ENCODE measurements at places on chromosomes 5 and 9.

- no peak for DNase-seq
Observed at GRCh38 chr5:14322437-14323187, 179.5 kb downstream of the TRIO start.

DNA sequence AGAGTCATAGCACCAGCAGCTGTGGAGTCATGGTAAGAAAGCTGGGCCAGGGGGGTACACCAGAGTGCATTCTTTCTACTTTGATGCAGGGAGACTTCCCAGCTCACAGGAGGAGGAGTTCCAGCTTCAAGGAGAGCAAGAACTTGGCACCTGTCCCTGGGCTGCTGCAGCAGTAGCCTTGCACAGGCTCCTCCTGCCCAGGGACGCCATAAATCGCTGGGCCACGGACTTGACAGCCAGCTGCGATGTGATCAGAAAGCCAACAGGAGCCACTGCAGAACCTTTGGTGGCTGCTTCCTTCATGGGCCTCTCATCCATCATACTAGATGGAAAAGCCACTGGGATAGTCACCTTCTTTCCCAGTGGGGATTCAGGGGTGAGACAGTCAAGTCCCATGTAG lies 234.7 kb downstream of the NMUR2 start:
- DNase-seq = no peak

DNA sequence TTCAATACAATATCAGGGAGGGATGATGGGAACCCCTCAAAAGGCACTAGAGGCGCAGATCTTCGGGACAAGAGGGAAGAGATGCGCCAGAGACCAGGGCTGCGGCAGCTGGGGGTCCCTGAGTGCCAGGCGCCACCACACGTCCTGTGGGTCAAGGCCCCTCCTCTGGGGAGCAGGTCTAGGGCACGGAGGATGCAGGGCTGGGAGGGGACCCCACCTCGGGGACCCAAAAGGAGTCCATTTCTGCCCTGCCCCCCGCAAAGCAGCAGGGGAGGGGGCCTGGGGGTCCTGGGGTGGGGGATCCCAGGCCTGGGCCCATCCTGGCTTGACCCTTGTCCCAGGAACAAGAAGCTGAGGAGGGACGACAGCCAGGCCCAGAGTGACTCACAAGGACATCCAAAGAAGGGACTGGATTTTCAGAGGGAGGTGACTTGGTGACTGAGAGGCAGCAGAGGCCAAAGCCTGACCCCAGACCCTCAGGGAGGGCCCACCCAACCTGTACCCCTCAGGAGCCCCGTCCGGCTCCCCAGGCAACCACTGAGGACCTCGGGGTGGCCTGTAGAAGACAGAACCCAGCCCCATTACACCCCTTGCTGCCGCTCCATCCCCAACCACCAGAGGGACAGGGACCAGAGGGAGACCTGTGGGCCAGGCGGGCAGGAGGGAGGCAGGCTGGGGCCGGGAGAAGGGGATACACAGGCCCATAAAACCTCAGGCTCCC lies 54.2 kb downstream of the LRSAM1 start:
- DNase-seq = no peak

- no peak for DNase-seq
Observed at GRCh38 chr5:151708126-151708525, 21.4 kb upstream of the SPARC start.

GRCh38 chr5:132017738-132018625 lies 6.5 kb upstream of the ACSL6 start:
- no peak for DNase-seq

DNA sequence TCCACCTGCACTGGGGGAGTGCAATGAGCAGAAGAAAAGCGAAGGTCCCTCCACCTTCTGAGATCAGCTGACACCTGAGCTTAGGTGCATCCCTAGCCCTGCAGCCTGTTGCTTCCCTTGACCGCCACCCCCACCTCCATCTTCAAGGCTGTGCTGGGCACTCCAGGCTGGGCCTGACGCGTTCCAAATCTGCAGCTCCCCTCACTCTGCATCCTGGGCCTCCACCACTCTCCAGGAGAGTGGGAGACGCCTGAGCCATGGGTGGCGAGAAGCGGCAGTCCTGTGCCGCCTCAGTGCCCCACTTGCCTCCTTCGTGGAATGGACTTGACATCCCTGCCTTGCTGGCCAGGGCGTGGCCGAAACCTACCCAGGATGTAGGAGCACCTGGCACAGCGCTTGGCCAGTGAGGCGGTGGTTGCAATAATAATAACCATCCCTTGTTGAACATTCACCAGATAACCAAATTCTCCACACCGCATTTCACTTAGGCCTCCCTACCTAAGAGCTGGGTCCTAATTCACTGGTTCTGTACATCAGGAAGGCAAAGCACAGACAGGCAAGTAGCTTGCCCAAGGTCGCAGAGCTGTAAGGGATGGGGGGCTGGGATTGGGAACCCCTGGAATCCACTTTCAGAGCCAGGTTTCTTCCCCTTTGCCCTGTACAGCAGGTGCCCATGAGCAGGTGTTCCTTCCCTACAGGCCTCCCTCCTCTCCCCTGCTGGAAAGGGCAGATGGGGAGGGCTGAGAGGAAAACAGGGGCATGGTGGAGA lies 11.7 kb downstream of the B4GALT7 start:
- DNase-seq = no peak

- no peak for DNase-seq
Observed at GRCh38 chr9:24961762-24962161, 416.1 kb upstream of the IZUMO3 start.

GRCh38 chr5:59711310-59711709 lies 182.2 kb downstream of the PDE4D start:
- no peak for DNase-seq

DNA sequence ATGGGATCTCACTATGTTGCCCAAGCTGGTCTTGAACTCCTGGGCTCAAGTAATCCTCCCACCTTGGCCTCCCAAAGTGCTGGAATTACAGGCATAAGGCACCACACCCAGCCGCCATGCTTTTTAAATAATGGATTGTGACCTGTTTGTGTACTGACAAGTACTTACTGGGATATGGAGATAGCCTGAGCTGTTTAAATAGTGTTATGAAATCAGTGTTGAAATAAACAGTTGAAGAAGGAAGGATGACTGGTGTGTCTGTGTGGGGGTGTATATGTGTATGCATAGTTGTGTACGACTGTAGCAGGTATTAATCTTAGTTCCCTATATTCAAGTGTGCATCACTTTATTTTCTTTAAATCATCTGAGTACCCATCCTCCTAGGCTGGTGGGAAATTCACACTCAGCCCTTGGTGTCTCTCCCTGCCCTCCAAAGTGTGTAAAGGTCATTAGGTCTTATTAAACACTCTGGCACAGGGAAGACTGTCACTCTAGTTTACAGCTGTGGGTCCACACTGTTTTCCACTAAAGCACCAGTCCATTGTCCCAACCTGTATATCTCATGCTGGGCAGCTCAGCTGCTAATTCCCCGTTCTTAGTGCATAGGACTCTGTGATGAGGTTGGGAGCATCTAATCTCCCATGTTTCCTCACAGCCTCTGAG lies 91.0 kb downstream of the SNX18 start:
- no peak for DNase-seq

DNA sequence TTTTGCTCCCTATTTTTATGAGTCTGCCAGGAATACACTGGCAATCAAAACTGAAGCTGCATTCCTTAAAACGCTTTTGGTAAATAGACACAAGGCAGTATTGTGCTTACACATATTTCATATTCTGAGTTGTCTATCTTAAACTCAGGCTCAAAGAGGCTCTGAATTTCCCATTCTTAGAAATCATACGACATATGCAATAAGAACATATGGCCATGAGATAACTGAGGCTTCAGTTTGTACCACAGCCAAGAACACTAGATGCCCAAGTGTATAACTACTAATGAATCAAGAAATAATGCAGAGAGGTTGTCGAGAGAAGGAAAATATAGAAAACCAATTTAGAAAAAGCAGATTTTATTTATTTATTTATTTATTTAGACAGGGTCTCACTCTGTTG lies 357.4 kb downstream of the NDUFS4 start:
- DNase-seq = no peak

GRCh38 chr5:139709582-139710318 lies 61.6 kb downstream of the CXXC5 start:
- DNase-seq = no peak

DNA sequence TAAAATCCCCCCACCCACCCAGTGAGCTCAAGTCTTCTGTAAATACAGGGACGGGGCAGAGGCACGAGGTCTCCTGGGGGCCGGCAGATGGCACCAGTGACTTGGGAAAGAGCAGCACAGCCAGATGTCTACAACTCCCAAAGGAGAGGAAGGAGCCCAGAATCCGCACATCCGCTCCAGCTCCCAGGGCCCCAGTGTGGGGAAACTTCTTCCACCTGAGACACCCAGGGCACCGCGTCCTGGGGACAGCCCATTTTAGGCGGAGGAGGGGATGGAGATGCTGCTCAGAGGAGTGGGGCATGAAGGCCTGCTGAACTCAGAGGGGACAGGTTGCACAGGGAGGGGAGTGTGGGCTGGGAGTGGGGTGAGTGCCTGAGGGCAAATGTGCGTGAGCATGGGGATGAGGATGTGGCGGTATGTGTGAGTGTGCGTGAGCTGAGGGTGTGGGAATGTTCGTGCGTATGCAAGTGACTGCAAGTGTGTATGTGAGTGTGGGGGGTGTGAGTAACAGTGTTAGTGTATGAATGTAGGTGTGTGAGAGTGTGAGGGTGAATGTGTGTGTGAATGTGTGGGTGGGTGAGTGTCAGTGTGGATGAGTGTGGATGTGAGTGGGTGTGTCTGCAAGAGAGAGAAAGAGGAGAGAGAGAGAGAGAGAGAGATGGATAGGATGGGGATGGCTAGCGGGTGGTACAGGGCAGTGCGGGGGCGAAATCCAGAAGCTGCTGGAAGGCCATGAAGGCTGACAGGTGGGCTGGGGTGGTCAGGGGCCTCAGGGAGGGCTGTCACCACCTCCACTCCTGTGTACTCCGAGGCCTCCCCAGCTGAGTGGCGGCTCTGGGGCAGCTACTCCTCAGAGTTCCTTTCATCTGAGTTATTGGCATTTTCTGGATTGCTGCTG lies 63.5 kb downstream of the DUSP1 start:
- DNase-seq = no peak

- DNase-seq = no peak
Observed at GRCh38 chr9:78133751-78134150, 102.1 kb upstream of the CEP78 start.

DNA sequence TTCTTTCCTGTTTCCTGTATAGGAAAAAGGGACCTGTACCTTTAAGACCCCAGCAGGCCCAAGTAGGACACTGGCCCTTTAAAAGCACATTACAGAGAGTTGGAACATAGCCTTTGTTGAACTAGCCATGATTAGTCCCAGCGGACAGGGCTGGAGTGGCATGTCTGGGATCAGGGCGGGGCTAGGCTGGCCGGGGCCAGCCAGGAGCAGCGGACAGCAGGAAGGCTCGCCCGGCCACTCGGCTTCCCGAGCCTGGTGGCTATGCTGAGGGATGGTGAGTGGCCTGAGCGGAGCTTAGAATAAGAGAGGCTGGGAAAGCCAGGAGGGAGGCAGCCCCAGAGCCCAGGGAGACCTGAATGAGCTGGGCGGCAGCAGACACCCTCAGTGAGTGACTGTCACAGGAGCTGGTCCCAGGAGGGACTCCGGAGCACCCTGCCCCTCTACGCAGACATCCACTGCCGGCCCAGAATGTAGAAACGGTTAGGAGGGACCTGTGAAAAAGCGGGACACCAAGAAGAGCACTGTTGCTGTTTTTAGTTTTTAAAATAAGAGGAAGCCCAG lies 92.1 kb downstream of the DAB2IP start:
- no peak for DNase-seq

- no peak for DNase-seq
Observed at GRCh38 chr9:134980991-134981390, 63.3 kb upstream of the FCN1 start.

DNA sequence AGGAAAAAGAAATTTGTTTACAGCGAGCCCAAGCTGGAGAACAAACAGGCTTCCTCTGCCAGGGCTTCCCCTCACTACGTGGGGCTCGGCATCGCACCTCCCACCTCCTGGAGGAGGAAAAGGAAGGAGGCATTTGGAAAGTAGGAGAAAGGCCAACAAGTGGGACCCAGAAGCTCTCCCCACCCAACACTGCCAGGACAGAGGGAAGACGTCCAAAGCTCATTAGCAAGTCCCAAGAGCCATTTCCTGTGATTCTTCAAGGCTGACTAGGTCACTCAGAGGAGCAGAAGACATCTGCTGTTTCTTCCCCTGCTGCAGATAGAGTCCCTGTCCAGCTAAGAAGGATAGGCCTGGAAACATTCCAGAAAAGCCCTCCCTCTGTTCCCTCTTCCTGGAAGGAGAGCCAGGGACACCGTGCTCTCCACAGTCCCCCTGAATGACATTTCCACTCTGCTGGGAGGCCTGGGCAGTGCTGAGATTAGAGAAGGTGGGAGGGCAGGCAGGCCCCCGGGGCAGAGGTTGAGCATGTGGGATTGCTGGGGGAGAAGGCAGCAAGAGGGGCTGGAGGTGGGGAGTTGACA lies 57.0 kb upstream of the NEURL1B start:
- DNase-seq = no peak

DNA sequence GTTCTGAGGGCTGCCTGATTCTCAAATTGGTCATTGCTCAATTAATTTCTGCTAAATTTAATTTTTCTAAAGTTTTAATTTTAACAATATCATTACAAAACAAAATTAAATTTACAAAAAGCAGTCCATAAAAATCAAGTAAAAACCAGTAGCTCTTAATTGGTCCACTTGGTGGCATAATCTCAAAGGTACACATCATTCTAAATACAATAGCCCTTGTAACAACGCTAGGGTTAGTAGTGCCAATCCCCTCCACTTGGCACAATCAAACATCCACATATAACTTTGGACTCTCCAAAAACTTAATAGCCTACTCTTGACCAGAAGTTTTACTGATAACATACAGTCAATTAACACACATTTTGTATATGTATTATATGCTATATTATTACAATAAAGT lies 1.9 kb upstream of the NDUFB6 start:
- no peak for DNase-seq

DNA sequence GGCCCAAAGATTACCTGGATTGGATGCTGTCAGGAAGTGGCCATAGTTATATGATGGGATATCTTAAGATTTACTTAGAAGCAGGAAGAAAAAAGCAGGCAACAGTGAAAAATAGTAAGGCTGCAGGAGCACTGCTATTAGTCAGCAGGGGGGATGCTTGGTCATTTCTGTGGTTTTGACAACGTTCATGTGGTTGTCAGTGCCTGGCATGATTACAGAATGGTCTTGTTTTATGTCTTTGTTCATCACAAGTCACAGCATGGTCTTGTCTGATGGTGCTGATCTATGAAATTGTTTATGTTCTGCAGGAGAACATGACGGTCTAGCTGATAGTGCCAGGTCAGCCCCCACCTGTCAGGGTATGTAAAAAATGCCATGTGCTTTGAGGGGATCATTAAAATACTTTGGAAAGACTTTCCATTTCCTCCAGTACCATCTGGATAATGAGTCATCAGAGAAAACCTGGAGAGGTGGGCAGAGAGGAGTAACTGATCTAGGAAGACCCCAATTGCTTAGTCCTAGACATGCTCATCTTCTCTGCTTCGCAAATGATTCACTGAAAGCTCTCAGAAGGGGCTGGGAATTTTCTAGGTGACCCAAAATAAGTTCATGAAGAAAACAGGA lies 48.5 kb downstream of the PLGRKT start:
- DNase-seq = no peak

- DNase-seq = no peak
Observed at GRCh38 chr9:123583646-123584045, 227.6 kb downstream of the CRB2 start.

All from stimulated activated CD4-positive, alpha-beta T cell treated with anti-CD3 and anti-CD28 coated beads, Interleukin-1b, Interleukin-23, amount 100 ng/mL, for 24 hours (primary cell).